Activated CD8-positive, alpha-beta memory T cell treated with anti-CD3 and anti-CD28 coated beads for 4 hours (primary cell): ENCODE measurements at places on chromosomes 3 and 15.

- no peak for DNase-seq
These were observed 2.1 kb upstream of the PAQR9 start for GRCh38 chr3:142965581-142965980.

DNA sequence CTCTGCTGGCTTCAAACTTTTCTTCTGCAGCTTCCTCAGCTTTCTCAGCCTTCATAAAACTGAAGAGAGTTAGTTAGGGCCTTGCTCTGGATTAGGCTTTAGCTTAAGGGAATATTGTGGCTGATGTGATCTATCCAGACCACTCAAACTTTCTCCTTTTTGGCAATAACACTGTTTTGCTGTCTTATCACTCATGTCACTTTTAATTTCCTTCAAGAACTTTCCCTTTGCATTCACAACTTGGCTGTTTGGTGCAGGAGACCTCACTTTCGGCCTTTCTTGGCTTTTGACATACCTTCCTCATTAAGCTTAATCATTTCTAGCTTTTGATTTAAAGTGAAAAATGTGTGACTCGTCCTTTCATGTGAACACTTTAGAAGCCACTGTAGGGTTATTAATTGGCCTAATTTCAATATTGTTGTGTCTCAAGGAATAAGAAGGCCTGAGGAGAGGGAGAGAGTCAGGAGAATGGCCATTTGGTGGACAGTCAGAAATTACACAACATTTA lies 60.7 kb downstream of the SLC24A1 start:
- no peak for DNase-seq

GRCh38 chr3:190293621-190294020 lies 28.6 kb downstream of the CLDN1 start:
- DNase-seq, result no peak

GRCh38 chr3:21795152-21795837 lies 44.3 kb upstream of the ZNF385D start:
- DNase-seq, result no peak

DNA sequence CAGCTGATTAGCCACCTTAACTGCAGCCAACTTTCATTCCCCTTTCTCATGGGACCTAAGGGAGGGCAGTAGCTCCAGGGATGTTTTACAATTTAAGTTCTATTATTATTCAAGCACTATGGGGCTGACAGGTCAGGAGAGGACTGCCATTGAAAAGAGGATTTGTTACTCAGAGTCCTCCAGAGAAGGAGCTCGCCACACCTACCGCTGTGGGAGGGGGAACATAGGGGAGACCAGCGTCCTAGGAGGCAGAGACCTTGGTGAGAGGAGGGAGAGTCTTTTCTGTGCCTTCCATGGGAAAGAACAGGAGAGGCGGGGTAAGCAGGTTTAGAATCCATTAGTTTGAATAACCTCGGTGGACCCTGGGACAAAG lies 14.4 kb downstream of the ATP10A start:
- no peak for DNase-seq

DNA sequence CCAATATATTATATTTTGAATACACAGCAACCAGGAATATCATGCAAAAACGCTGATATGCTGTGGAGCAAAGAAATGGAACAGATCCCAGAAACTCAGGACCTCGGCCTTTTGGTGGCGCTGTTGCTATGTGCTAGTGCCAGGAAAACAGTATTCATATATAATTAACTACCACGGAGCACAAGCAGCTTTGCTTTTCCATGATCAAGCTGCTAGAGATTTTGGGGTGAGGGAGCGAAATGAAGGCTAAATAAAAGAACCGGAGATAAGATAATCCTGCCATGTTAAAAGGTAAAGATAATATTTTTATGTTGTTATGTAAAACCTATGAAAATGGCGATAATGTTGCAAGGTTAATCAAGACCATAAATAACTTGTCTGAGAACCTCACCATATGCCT lies 157.7 kb upstream of the FAM3D start:
- no peak for DNase-seq

DNA sequence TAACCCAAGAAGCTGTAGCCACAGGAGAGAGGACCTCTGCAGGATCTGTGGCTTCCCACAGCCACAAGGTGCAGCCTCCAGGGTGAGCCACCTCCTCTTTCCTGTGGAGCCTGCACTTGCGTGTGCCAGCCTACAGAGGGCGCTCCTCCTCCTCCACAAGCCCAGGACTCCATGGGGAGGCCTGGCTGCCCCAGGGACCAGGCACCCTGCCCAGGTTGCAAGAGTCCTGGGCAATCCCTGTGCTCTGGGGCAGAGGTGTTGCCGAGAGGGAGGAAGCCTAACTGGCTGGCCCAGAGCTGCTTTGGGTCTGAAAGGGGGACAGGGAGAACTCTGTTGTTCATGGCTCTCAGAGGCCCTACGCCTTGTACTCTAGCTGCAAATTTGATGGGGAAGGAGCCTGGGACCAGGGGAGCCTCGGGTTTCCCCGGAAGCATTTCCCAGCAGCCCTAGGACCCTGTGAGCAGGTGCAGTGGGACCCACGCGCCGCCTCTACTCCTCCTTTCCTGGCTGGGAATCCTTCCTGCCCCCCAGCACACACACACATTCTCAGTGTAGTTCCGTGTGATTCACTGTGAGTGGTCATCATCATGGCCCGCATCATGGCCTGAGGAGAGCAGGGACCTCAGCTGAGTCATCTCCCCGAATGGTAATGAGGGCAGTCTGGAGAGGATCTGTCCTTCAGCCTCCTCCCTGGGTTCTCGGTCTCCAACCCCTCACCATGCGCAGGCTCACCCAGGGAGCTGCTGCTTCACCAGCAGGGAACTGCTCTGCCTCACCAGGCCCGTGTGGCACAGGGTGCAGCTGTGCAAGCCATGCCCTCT lies 24.3 kb downstream of the TBC1D21 start:
- no peak for DNase-seq

DNA sequence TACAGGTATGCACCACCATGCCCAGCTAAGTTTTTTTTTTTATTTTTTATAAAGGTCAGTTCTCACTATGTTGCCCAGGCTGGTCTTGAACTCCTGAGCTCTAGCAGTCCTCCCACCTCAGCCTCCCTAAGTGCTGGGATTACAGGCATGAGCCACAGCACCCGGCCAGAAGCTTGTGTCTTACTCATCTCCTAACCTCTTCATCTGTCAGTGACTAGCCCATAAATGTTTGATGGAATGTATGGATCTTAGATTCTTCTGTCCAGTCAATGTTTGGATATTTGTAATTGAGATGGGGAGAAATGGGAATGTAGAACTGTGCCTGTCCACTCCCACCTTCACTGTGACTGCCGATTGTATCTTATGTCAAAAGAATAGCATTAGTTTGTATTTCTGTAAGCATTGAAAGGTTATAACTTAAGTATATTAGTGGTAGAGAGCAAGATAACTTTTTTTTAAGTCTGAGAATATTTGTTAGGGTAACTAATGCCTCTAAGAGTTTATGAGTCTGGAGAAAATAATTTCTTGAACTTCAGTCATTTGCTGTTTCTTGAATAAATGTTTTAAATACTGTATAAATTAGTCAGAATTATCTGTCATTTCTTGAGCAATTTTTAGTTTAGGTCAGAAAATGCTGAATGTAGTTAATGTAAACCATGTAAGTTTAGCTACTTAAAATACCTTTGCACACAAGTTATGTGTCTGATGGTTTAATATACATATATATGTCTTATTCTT lies 215.3 kb upstream of the CGNL1 start:
- DNase-seq, result no peak

DNA sequence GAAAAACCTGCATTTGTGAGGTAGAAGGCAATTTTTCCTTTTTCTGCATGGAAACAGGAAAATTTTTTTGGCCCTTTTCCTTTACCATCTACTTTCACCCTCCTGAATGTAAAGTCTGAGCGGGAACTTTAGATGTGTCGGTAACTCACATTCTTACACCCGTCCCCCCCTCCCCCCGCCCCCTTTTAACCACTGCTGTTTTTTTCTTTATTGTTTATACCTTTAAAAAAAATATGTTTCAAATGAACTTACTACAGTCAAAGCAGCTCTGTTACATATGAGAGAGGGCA lies 487 bp upstream of the HES1 start:
- DNase-seq, result no peak

DNA sequence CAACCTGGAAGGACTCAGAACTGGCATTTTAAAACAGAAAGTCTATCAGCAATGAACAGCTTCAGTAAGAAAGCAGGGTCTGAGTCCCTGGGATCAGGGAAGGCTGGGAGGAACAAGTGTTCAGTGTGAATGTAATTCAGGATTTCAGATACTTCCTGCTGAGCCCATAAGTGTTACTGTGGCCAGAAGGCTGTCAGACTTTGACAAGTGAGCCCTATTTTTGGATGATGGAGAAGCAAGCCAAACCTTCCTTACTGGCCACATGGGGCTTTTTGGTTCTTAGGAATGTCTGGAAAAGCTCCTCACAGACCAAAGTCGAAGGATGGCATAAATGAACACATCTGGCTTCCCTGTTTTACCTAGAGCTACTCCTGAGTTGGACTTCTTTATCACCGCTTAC lies 157.2 kb downstream of the BBX start:
- no peak for DNase-seq

DNA sequence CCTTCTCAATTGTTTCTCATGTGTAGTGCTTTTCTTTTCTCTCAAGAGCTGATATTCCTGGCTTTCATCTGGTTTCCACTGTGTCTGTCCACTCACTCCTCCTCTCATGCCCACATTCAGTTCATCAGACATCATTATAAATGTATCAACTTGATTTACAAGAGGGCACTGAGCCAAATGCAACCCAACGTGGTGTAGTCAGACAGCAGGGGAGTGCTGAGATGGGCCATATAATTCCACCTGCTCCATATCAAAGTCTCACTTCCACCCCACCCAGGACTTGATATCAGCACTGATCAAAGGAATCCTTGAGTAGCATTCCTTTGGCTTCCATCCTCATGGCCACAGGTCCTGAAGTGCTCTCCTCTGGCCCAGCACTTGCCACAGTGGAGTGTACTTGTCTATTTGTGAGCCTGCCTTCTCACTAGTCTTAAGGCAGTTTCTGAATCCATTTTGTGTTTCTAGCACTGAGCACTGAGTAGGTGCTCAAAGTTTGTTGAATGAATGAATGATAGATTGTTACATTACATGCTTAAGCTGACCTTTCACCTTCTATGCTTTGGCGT lies 252.8 kb downstream of the CLSTN2 start:
- no peak for DNase-seq

GRCh38 chr3:81764665-81765064 lies 3.2 kb upstream of the GBE1 start:
- no peak for DNase-seq

DNA sequence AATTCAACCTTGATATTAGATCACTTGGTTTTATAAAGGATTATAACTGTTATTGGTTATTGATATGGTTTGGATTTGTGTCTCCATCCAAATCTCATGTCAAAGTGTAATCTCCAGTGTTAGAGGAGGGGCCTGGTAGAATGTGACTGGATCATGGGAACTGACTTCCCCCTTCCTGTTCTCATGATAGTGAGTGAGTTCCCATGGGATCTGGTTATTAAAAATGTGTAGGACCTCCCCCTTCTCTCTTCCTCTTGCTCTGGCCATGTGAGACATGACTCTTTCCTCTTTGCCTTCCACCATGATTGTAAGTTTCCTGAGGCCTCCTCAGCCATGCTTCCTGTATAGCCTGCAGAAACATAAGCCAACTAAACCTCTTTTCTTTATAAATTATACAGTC lies 136.0 kb upstream of the UBE2E2 start:
- DNase-seq, result no peak
